ENCODE measurements at places on chromosomes 3 and 15. TPM values are rescaled to one million over a fixed set of nuclear protein-coding genes. Genes with fewer than 3 reads are reported as not detected.

POLR2M gene
- 32.5 TPM for polyA plus RNA-seq

LRRC28 gene
- 11.0 TPM for polyA plus RNA-seq

- no peaks in the 10 kb centered on the region for H3K27me3 ChIP-seq
- no peak for DNase-seq
- no peaks in the 10 kb centered on the region for H3K4me1 ChIP-seq
- H3K27ac ChIP-seq = no peak overlapping the region
- H3K4me3 ChIP-seq = no peak overlapping the region
Observed at GRCh38 chr3:140258222-140258724, 323.3 kb downstream of the CLSTN2 start.

ZCWPW2 gene
- 1.4 TPM for polyA plus RNA-seq

DNA sequence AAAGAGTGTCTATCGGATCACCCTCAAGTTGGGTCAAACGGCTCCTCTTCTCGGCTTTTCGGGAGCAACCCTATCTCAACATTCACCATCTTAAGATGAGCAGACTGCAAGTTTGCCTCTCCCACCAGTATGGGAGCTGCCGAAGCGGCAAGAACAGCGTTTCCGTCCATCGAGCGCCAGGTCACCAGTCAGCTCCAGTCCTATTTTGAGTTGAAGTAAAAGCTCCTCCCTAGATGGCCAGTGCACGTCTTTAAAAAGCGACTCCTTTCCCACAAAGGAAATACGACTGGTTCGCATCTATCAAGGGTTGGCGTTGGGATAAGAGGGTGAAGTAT is 369 bp upstream of the U2SURP start:
- H3K4me3 ChIP-seq = peak overlapping the region; percentile 82
- DNase-seq = no peak
- peaks cover 8% of the 10 kb centered on the region for H3K4me1 ChIP-seq
- H3K36me3 ChIP-seq = no peaks in the 10 kb centered on the region

GRCh38 chr3:46163556-46164041 is 44.5 kb downstream of the CCR1 start:
- peaks cover 9% of the 10 kb centered on the region for H3K4me1 ChIP-seq
- H3K27ac ChIP-seq = no peak overlapping the region
- H3K36me3 ChIP-seq = no peaks in the 10 kb centered on the region
- DNase-seq = no peak
- no peak overlapping the region for H3K4me3 ChIP-seq

GRCh38 chr3:135905058-135905724 is 60.3 kb upstream of the PPP2R3A start:
- H3K27me3 ChIP-seq = no peaks in the 10 kb centered on the region
- no peaks in the 10 kb centered on the region for H3K36me3 ChIP-seq
- H3K4me1 ChIP-seq = no peaks in the 10 kb centered on the region
- H3K4me3 ChIP-seq = no peak overlapping the region
- no peak for DNase-seq

GRCh38 chr15:31023841-31024240 is 32.4 kb upstream of the MTMR10 start:
- no peak overlapping the region for H3K4me3 ChIP-seq
- DNase-seq = no peak
- H3K27me3 ChIP-seq = no peaks in the 10 kb centered on the region
- no peak overlapping the region for H3K27ac ChIP-seq
- H3K4me1 ChIP-seq = no peaks in the 10 kb centered on the region

GRCh38 chr3:171831936-171832335 is 11.2 kb upstream of the TMEM212 start:
- H3K4me3 ChIP-seq = no peak overlapping the region
- H3K27me3 ChIP-seq = no peaks in the 10 kb centered on the region
- H3K36me3 ChIP-seq = no peaks in the 10 kb centered on the region
- H3K4me1 ChIP-seq = peaks cover 12% of the 10 kb centered on the region

DNA sequence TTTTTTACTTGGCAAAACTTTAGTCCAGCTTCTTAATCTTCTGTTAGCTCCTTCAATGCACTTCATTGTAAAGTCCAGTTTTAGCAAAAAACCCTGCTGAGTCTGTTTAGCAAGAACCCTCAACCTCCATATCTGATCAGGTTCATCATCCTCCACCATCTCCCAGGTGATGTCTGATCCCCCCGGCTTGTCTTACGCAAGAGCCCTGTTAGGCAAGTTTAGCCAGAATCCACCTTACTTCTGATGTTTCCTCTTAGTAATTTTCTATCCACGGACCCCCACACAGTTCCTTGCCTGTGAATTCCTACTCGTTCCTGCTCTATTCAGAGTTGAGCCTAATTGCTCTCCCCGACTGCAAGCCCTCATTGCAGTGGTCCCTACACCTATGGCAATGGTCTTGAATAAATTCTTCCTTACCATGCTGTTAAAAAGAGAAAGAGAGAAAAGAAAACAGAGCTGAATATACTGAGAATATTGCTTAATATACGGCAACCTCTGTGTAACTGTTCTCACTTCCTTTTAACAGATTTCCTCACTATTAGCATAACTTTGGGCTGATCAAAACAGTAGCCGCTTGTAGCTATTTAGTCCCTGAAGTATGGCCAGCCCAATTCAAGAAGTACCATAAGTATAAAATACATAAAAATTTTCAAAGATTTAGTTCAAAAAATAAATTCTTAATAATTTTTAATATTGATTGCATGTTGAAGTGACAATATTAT is 78.7 kb upstream of the MME start:
- no peaks in the 10 kb centered on the region for H3K4me1 ChIP-seq
- H3K27me3 ChIP-seq = no peaks in the 10 kb centered on the region
- H3K4me3 ChIP-seq = no peak overlapping the region
- no peak overlapping the region for H3K27ac ChIP-seq
- no peaks in the 10 kb centered on the region for H3K36me3 ChIP-seq
- no peak for DNase-seq

COPS2 gene
- polyA plus RNA-seq = 47.3 TPM

DNA sequence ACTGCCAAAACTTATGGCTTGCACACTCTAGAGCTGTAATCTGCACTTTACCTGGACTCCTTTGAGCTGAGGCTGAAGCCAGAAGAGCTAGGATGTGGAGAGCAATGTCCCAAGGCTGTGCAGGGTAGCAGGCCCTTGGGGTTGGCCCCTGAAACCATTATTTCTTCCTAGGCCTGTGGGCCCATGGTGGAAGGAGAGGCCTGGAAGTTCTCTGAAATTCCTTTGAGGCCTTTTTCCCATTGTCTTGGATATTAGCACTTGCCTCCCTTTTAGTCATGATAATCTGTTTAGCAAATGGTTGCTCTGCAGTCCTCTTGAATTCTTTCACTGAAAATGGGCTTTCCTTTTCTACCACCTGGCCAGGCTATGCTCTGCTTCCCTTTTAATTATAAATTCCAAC is 102.0 kb upstream of the SGO1 start:
- no peaks in the 10 kb centered on the region for H3K27me3 ChIP-seq
- H3K4me3 ChIP-seq = no peak overlapping the region
- H3K36me3 ChIP-seq = no peaks in the 10 kb centered on the region
- DNase-seq = no peak

NAALADL2 gene
- 0.68 TPM for polyA plus RNA-seq

GRCh38 chr15:37094915-37095711 is 5.2 kb downstream of the MEIS2 start:
- no peaks in the 10 kb centered on the region for H3K36me3 ChIP-seq
- peaks cover 4% of the 10 kb centered on the region for H3K4me1 ChIP-seq
- peak overlapping the region; percentile 40 for H3K4me3 ChIP-seq
- peaks cover 45% of the 10 kb centered on the region for H3K27me3 ChIP-seq
- no peak for DNase-seq

C2CD4A gene
- polyA plus RNA-seq = 11.6 TPM

- H3K4me1 ChIP-seq = no peaks in the 10 kb centered on the region
- no peak for DNase-seq
- H3K4me3 ChIP-seq = no peak overlapping the region
- no peak overlapping the region for H3K27ac ChIP-seq
Observed at GRCh38 chr3:151293127-151293526, 14.8 kb upstream of the P2RY14 start.

DNA sequence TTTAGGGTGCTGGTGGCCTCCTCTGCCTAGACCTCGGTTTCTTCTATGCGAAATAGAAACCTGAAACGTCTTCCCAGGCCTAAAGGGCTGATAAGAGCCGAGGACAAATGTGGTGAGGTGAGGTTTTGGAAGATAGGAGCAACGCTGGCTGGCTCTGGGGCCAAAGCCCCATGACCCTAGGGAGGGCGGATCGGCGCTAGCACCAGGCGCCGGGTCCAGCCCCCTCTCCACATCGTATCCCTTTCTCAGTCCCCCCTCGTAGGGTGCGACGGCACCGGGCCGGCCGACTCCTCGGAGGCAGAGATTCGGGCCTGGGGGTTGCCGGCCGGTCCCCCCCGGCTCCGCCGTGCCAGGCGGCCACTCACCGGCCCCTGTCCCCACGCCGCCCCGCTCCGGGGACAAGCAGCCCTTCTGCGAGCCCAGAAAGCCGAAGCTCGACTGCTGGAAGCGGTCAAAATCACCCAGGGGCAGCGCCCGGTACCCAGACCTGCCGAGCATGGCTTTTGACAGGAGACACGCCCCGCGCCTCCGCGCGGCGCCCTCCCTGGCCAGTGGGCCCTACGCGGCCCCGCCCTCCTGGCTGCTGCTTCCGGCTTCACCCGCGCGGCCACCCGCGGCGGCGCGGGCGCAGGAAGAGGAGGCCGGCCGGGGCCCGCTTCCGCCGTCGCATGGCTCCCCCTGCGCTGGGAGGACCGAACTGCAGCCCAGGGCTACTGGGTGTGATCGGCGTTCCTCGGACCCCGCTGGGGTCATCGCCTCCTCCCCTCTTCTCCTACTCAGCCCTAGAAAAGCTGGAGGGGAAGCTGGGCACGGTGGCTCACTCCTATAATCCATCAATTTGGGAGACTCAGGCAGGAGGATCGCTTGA is at the start of gene STOML1:
STOML1 (minus strand) TSS at position 570 of the 868 bp plus-strand sequence; CDS start at position 498, 72 bp downstream.
- H3K4me3 ChIP-seq = peak within 1 kb of the TSS; percentile 73
- H3K36me3 ChIP-seq = peaks cover 23% of the 10 kb centered on the region
- H3K4me1 ChIP-seq = peaks cover 53% of the 10 kb centered on the region
- H3K27ac ChIP-seq = peak within 1 kb of the TSS; percentile 65
- peak; percentile 79 for DNase-seq

RAD54L2 gene
- polyA plus RNA-seq = 3.8 TPM

DNA sequence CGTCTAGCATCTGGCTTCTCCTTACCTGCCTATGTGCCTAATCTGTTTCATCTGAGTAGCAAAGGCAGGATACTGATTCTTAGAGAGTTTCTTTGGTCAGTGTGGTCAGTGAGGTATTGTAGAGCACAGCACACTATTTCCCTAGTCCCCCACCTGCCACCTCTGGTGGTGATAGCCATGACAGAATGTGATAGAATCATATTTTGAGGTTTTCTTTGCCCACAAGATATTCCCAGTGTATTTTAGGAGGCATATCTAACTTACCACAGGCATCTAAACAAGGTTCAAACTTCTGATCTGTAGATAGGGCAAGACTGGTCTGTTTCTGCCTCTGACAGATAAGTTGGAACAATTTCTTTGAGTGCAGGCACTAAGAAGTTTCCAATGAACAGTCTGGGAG is 188.0 kb downstream of the SOX2 start:
- H3K27me3 ChIP-seq = no peaks in the 10 kb centered on the region
- DNase-seq = no peak
- H3K4me3 ChIP-seq = no peak overlapping the region
- no peaks in the 10 kb centered on the region for H3K36me3 ChIP-seq
- H3K4me1 ChIP-seq = no peaks in the 10 kb centered on the region

DNA sequence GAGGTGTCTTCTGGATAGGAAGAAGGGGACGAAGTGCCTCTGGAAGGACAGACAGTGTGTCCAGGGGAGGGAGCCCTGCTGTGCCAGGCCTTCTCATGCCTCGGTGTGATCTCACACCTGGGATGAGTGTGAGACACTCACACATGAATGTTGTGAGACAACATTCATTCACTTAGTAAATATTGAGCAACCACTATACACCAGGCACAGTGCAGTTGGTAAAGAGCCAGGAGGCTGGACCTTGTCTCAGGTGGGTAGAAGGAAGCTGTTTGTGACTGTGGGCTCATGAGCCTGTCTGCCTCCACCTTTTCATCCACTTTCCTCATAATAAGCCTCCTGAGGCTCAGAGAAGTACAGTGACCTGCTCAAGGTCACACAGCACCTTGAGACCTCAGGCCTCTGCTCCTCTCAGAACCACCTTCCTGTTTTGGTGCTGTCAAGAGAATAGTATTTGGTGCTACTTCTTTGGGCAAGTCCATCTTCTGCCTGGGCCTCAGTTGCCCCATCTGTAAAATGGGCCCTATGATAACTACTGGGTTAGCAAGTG is 20.9 kb downstream of the SLC6A6 start:
- peaks cover 21% of the 10 kb centered on the region for H3K4me1 ChIP-seq
- peak overlapping the region; percentile 2 for H3K27ac ChIP-seq
- H3K4me3 ChIP-seq = no peak overlapping the region
- peaks cover 19% of the 10 kb centered on the region for H3K36me3 ChIP-seq

GRCh38 chr3:53705024-53705745 is 141.0 kb downstream of the CHDH start:
- no peaks in the 10 kb centered on the region for H3K4me1 ChIP-seq
- no peaks in the 10 kb centered on the region for H3K27me3 ChIP-seq
- DNase-seq = no peak
- no peaks in the 10 kb centered on the region for H3K36me3 ChIP-seq

- no peaks in the 10 kb centered on the region for H3K36me3 ChIP-seq
- no peak overlapping the region for H3K4me3 ChIP-seq
- peaks cover 13% of the 10 kb centered on the region for H3K27me3 ChIP-seq
- DNase-seq = peak; percentile 23
- H3K27ac ChIP-seq = no peak overlapping the region
Observed at GRCh38 chr3:158727206-158728060, 4.8 kb downstream of the RARRES1 start.

PRTG gene
- 0.16 TPM for polyA plus RNA-seq

GRCh38 chr3:196756732-196757131 is 17.1 kb downstream of the PAK2 start:
- no peak overlapping the region for H3K4me3 ChIP-seq
- H3K36me3 ChIP-seq = peaks cover 24% of the 10 kb centered on the region
- no peaks in the 10 kb centered on the region for H3K4me1 ChIP-seq
- H3K27ac ChIP-seq = no peak overlapping the region

MCTP2 gene
- polyA plus RNA-seq = 6.7 TPM

- no peaks in the 10 kb centered on the region for H3K36me3 ChIP-seq
- H3K4me1 ChIP-seq = no peaks in the 10 kb centered on the region
- DNase-seq = no peak
- no peak overlapping the region for H3K27ac ChIP-seq
- no peaks in the 10 kb centered on the region for H3K27me3 ChIP-seq
Observed at GRCh38 chr3:54621184-54621583, 306.7 kb downstream of the LRTM1 start.

GRCh38 chr15:70014860-70015490 is 82.7 kb downstream of the TLE3 start:
- no peak for DNase-seq
- no peak overlapping the region for H3K4me3 ChIP-seq

SLC24A5 gene
- polyA plus RNA-seq = 0.07 TPM

- DNase-seq = peak; percentile 59
- peaks cover 8% of the 10 kb centered on the region for H3K4me1 ChIP-seq
- H3K4me3 ChIP-seq = no peak overlapping the region
- peaks cover 26% of the 10 kb centered on the region for H3K36me3 ChIP-seq
- H3K27me3 ChIP-seq = no peaks in the 10 kb centered on the region
Observed at GRCh38 chr3:101784855-101785613, 6.0 kb downstream of the NXPE3 start.

DNA sequence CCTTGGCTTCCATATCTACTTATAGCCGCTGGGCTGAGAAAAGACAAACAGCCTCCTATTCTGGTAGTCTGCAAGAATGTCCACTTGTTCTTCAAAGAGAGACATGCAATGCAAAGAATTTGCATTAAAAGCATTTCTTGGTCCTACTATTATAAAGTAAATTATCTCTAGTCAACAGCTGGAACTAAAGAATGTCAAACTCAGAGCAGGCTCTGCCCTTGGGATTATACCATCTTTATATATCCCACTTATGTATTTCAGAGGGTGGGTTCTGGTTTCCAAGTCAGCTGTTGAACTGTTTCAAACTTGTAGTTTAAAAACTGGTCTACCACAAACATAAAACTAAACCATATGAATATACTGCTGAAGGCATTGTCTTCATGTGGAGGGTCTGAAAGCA is 7.0 kb upstream of the ACTC1 start:
- H3K27me3 ChIP-seq = no peaks in the 10 kb centered on the region
- DNase-seq = no peak
- no peaks in the 10 kb centered on the region for H3K4me1 ChIP-seq
- no peaks in the 10 kb centered on the region for H3K36me3 ChIP-seq
- H3K27ac ChIP-seq = no peak overlapping the region
